ENCODE measurements at places on chromosomes 1 and 21.

DNA sequence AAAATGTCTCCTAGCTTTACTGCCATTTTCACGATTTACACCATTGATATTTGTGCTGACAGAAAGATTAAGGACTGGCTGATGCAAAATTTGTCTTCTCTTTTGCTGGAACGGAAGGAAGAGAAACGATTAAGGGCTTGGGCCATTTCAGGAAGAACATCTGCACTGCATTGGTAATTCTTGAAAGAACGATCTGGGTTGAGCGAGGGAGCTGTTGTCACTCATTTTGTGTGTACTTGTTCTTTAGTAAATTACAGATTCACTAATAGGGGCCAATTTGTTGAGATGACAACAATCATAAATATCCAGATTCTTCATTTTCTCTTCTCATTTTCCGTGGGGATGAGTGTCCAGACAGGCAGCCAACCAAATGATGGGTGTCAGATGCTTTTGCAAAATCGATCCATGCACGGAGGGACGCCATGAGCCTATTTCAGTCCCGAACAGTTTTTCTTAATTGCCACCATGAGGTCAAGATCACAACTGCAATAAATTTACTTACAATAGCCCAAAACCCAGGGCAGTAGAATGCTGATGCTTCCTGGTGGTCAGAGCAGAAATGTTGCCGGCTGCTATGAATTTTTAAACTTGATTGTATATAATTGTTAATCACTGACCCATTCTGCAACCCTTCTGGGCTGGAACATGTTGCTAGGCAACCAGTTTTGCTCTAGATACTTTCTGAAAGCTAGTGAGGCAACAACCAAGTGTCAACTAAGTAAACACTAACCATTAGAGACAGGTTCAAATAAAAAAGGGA lies 132.4 kb upstream of the TIAM1 start:
- no peak for DNase-seq

GRCh38 chr1:91500756-91501522 lies at the start of gene CDC7:
CDC7 (plus strand) TSS chr1:91500851; CDS start chr1:91501717, 866 bp downstream.
- DNase-seq: peak; percentile 91

GRCh38 chr1:248688527-248689298 lies 13.9 kb downstream of the OR14I1 start:
- DNase-seq: no peak

DNA sequence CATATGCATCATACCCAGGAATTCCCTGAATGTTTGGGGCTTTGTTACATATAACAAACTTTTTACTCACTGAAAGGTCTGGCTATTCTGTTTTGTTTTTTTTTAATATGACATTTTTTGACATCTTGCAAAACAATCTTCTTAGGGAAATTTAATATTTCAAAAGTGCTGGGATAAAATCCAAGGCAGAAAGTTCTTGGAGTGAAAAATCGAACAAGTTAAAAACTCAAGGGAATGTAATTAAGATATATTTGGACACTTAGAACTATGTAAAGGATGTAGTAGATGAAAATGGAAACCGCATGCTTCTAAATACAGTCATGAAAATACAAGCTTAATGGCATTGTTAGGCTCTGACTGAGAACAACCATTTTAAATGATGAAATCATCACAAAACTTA lies 8.6 kb downstream of the CHODL start:
- no peak for DNase-seq

DNA sequence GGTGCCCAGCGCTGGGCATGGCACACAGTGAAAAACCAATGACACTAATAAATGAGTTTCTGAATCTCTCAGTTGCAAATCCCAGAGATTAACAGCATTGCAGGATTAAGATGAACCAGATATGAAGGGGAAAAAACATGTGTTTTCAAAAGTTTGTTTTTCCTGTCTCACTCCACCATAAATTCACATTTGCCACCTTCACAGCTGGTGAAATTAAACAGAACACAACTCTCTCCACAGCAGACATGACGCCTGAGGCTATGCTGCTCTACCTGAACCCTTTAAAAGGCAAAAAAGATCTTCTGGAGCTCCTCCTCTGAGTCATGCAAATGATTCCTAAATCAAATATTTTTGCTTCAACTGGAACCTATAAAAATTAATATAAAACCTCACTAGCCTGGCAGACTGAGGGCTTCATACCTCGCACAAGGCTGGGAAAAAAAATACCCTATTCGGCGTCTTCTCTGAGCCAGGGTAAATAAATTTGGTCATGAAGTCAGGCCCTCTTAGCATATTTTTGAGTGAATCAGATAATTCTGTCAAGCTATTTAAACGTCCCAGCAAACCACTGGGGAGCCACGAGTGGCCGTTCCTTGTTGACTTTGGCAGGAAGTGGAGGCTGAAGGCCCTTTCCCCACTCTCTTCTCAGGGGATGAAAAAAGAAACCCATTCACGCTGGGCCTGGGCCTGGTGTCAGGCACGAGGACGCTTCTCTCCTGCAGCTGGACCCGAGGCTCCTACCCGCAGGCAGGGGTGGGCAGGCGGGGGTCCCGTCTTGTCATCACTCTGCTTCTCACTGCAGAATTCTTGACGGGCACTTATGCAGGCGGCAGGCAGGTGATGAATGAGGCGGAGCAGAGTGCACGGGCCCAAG lies 53.0 kb downstream of the DMRTB1 start:
- no peak for DNase-seq

All from stimulated activated CD8-positive, alpha-beta memory T cell treated with anti-CD3 and anti-CD28 coated beads, Interleukin-4, amount 100 ng/mL, for 48 hours (primary cell).